ENCODE measurements at places on chromosomes 4 and X.

DNA sequence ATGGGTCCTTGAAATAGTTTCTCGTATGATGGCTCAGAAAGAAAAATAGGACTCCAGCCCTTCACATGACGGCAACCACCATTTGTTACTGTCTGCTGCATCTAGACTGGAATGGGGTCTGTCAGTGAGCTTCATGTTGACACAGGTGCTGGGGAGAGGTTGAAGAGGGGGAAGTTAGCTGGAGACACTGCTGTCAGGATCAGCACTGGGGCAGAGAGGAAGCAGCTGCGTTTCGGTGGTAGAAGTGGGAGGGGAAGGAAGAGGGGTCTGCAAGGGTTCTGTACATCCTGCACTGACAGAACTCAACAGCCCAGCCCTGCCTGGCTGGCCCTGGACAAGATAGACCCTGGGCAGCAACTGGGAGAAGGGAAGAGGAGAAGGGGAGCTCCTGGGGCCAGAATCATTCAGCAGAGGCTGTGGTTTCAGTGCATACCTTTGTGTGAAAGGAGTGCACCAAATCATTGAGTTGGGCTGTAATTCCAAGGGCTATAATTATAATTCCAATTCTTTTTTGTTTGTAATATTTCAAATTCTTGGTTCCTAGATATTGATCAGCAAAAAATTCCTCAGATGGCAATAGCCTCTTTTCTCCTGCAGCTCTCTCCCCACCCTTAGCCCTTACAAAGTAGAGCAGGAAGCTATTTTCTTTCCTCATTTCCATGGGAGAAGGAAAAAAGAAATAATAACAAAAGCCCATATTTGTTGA lies 119.4 kb upstream of the C1GALT1C1 start:
- DNase-seq: no peak

- no peak for DNase-seq
Measured at GRCh38 chr4:7398788-7399439, 35.8 kb downstream of the PSAPL1 start.

DNA sequence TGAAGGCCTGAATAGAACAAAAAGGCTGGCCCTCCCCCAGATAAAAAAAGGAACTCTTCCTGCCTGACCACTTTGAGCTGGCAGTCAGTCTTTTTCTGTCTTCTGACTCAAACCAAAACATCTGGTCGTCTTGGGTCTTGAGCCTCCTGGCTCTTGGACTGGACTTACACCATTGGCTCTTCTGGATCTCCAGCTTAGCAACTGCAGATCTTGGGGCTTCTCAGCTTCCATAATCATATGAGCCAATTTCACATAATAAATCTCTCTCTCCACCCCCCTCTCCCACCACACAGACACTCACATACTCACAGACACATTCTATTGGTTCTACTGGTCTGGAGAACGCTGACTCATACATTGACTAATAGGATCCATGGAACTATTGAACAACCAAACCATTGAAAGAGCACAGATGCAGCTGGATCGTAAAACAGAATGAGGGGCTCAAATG lies 15.6 kb upstream of the CWH43 start:
- no peak for DNase-seq

GRCh38 chr4:165929662-165930061 lies 56.6 kb downstream of the TLL1 start:
- no peak for DNase-seq

DNA sequence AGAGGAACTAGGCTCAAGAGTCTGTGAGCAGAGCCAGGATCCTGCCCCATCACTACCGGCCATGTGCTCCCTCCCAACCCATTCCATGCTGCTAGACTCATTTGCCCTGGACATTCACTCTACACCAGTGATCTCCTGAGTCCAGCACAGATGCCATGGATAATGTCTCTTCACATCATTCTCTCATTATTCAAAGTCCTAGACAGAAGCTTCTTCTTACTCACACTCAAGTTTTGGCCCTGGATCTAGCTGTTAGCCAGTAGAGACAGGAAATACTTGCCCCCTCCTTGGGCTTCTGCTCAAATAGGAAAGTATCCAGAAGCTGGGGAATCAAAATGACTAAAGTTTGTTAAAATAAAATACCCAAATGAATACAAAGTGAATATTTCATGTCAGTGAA lies 266.8 kb upstream of the LDB2 start:
- no peak for DNase-seq

DNA sequence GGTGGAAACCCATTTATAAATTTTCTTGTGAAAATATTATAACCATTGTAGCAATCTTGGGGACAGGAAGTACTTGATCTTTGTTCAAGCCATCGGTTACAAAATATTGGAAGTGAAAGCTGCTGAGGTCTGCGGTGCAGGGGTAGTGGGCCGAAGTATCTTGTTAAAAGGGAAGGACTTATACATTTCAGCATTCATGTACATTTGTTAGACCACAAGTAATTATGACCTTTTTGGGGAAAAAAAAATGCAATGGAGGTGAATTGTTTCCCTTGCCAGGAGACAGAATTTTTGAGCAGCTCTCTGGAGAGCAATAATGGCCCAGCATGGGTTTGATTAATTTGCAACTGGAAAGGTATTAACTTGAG lies 121.3 kb downstream of the EGF start:
- peak; percentile 67 for DNase-seq

GRCh38 chr4:140374130-140374477 lies 658 bp downstream of the SCOC start:
- no peak for DNase-seq

- DNase-seq: no peak
Measured at GRCh38 chr4:73418677-73419076, 14.6 kb downstream of the ALB start.

GRCh38 chrX:120144178-120144844 lies 14.1 kb upstream of the RHOXF2 start:
- DNase-seq: no peak

- DNase-seq: no peak
Measured at GRCh38 chr4:88600176-88600838, 8.0 kb downstream of the HERC3 start.

DNA sequence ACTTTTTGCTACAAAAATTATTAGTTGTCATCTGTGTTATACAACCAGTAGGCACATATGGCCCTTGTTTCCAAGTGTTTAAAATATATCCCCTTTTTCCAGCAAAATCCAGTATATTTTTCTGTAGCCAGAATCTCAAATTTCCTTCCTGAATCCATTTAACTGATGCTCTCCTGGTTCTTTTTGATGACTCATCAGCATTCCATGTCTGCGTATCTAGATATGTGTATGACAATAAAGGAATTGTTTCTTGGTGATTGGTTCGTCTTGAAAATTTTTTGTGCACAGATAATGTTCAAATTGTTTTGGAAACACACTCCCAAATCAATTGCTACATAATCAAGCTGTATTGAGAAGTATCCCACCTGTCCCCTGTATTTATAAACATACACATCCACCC lies 98.3 kb downstream of the ITM2A start:
- DNase-seq: no peak

DNA sequence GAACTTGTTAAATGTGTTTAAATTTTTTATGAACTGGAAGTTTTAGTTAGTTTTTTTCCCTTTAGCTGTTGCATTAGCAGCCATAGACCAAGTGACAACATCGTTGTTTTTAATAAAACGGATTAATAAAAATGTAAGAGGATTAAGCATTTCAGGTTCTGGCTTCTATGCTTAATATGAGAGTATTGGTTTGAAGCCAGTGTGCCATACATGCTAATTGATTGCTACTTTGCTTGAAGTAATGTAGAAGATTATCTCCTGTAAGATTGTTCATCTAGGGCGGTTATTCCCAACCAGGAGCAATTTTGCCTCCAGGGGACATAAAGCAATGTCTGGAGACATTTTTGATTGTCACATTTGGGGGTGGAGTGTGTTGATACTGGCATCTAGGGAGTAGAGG lies 54.3 kb downstream of the TLL1 start:
- DNase-seq: no peak

DNA sequence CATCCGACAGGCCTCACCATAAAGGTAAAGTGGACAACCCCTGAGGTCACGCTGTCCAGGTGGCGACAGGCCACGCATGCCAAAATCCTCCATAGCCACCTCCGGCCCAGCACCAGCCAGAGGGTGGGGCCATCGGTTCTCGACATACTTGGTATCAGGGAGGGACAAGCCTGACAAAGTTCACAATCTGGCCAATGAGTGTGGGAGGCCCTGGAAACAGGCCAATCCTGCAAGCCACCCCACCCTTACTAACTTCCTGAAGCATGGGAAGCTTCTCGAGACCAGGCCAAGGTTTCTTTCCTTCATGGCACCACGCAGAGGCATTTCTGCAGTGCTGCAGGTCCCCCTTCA lies 73.8 kb downstream of the MTMR1 start:
- no peak for DNase-seq

- no peak for DNase-seq
Measured at GRCh38 chr4:88570001-88570400, 22.3 kb upstream of the HERC3 start.

DNA sequence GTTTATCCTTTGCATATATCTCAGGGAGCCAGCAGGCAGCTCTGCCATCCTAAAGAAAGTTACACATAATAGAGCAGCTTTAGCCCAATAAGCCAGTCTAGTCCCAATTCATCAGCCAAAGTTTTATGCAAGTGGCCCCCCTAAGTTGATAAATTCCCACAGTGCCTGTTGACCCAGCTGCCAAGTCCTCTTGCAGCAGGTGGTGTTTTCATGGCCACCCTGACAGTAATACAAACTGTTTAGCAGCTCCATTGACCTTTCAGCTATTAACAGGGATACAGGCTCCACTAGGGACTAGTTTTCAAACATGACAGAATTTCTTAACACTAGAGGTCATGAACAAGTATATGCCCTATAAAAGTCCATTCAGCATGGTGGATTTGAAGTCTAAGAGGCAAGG lies 77.5 kb downstream of the HHIP start:
- DNase-seq: no peak

DNA sequence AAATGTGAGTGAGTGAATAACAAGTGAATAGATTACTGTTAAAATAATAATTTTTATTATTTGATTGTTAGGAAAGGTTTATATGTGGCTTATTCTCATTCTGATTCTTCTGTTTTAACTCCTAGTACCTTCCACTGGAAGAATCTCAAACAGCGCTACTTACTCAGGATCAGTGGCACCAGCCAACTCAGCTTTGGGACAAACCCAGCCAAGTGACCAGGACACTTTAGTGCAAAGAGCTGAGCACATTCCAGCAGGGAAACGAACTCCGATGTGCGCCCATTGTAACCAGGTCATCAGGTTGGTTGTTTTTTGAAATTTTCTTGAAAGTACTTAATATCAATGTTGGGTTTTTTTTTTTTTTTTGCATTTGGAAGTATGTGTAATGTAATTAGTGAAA lies 117.6 kb upstream of the BMPR1B start:
- no peak for DNase-seq

DNA sequence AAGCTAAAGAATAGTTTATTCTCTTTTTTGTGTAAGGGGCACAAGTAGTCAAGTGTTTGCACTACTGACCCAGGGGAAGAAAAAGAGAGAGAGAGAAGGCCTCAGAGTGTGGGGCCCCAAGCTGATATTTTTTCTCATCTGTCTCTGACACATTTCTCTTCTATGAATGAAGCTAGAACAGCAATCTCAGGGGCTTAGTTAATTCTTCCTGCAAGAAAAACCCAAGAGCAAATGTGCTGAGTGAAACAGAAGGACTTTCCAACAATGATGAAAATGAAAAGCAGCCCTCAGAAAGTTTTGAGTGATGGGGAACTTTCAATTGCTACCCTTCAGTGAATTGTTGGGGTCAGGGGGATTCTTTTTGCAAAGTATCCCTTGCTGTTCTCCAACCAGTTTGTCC lies 9.2 kb upstream of the MSN start:
- DNase-seq: no peak

DNA sequence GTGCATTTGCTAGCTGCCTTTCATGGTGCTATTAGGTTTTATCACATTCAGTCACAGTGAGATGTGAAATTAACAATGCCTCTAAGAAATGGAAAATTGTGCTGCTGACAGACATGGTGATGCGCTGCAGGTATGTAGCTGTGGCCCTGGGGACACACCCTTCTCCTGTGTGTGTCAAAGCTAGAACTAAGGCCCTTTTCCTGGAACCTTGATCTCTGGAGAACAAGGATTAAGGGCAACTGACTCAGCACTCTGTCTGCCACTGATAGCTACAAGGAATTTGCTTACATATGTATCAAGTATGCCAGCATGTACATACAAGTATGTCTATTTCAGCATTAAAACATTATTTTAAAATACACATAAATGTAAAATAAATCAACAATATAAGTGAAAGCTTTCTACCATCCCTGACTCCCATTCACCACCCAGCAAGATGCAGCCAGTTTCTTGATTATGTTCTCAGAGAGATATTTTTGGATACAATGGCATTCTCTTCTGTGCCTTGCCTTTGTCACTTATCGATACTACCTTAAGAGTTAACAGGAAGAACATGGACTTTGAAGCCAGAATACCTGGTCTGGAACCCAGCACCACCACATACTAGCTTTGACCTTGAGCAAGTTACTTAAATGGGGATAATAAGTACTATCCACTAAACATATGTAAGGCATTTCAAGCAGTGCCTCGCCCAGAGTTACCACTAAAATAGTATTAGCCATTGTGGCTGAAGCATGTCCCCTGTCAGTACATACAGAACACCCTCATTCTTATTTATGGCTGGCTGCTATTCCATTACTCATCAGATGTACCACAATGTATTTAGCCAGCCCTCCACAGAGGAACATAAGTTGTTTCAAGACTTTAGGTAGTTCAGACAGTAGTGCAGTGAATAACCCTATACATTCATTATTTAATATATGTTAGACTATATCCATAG lies 68.5 kb downstream of the NPNT start:
- DNase-seq: no peak

GRCh38 chrX:154458116-154458953 lies at the start of gene PLXNA3:
Gene PLXNA3 (plus strand): TSS chrX:154458281. CDS start chrX:154460184, 1,903 bp downstream.
- peak; percentile 63 for DNase-seq

DNA sequence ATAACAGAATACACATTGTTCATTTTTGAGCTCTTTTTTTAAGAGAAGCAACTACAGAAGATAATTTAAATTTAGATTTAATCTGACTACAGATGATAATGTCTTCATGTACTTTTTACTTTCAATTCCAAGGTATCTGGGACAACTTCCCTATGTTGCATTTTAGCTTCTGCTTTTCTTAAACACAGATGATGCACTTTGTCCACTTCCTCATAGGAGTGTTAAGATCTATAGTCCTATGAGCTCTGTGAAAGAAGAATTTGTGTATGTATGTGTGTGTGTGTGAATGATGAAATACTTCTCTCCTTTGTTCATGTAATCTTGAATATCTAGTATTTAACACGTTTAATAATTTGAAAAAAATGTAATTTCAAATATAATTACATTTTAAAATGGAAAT lies 5.3 kb upstream of the FHIP1A start:
- no peak for DNase-seq

DNA sequence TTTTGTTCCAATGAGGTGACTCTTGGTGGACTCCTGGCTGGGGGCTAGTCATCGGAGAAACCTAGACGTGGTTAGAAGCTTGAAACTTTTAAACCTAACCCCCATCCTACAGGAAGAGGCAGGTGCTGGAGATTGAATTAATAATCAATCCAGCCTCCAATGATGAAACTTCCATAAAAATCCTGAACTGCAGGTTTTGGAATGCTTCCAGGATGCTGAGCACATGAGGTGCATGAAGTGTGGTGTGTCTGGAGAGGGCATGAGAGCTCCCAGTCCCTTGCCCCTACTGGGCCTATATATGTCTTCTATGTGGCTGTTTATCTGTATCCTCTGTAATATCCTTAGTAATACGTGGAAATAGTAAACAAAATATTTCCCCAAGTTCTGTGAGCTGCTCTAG lies 90.7 kb upstream of the PDHA2 start:
- DNase-seq: no peak

All from activated CD8-positive, alpha-beta memory T cell treated with anti-CD3 and anti-CD28 coated beads, Interleukin-2, amount 10 ng/mL, durations not matched to agents 7 days and 5 days (primary cell).